ENCODE measurements at places on chromosomes 2 and 18.

GRCh38 chr2:7674606-7675005, 757.4 kb downstream of the RNF144A start:
- no peak for DNase-seq

DNA sequence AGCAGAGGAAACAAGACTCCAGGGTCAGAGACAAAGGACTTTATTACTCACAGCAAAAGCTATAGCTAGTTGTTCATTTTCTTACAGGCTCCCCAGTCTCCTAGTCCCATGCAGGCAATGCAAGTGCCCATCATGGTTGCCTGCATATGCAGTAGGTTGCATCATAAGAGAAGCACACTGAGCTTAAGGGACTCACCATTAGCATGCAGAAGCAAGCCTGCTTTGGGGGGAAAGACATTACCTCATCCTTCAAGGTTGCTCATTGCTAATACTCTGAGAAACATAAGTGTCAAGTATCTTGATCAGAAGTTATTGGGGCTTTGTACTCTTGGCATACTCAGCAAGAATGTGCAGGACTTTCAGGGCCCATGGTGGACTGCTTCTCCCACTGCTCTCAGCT, 114.6 kb upstream of the CCDC68 start:
- DNase-seq, result no peak

- no peak for DNase-seq
Observed at GRCh38 chr2:113175736-113176695, 2.2 kb downstream of the PSD4 start.

DNA sequence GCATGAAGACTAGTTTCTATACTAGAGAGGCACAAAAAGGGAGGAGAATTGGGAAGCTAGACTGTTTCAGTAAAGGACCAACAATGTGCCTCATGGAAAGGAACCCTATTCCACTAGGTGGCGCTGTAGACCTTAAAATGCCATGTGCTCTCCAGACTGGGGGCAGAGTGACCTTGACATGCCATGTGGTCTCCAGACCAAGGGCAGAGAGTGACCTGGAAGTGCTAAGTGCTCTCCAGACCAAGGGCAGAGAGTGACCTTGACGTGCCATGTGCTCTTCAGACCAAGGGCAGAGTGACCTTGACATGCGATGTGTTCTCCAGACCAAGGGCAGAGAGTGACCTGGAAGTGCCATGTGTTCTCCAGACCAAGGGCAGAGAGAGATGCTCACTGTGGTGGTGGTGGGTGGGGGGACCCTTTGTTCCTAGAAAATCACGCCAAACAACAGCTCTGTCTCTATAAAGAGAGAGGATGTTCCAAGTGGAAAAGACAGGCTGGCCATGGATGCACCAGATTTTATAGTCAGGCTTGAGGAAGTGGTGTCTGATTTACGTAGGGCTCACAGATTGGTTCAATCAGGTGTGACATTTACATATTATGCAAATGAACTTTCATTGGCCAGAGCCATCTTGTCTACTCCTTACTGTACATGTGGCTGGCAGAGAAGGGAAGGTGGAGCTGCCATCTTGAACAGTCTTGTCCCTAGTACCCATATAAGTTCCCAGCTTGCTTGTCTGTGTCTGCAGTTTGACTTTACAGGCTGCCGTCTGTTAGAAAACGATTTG, 344.0 kb upstream of the DDX18 start:
- DNase-seq, result no peak

- DNase-seq, result no peak
Observed at GRCh38 chr2:2662037-2662846, 331.2 kb upstream of the MYT1L start.

DNA sequence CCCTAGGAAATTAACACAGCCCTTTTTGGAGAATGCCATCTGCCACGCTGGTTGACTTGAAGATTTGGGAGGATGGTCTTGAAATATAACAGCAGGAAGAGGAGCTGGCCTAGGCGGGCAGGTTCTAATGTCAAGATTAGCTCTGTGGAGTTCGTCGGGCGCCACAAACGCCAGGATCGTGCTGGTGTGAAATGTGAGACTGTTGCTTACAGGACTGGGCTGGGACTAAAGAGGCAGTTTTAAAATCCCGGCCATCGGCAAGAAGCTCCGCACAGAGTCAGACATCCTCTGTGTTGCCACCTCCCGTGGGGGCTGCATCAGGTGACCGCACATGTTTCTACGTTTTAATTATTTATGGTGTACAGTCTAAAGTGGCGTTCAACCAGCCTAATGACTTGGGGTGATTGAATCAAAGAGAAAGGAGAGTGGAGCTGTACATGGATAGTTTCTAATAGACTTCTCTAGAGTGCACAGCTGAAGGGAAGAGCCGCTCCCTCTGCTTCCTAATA, 99.4 kb upstream of the BCL11A start:
- no peak for DNase-seq

DNA sequence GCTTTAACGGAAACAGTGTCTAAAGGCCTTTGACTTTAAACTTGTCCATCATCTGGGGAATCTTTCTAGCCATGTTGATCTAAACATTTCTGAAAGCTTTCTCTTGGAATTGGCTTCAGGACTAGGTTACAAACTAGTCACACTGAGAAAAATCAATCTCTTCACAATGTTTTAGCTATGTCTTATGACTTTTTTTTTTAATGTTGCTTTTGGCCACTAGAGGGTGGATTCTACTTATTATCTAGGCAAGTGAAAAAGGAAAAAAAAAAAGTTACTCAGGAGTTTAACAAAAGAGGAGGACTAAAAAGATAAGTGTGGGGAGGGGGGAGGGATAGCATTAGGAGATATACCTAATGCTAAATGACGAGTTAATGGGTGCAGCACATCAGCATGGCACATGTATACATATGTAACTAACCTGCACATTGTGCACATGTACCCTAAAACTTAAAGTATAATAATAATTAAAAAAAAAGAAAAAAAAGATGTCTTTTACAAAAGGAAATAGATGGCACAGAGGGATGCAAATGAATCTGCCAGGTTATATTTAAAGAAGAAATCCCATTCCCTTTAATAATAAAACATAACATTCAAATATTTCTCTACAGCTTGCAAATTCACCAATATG, 160.4 kb upstream of the PID1 start:
- DNase-seq, result no peak

GRCh38 chr2:206160125-206160806, 571 bp downstream of the EEF1B2 start:
- no peak for DNase-seq

DNA sequence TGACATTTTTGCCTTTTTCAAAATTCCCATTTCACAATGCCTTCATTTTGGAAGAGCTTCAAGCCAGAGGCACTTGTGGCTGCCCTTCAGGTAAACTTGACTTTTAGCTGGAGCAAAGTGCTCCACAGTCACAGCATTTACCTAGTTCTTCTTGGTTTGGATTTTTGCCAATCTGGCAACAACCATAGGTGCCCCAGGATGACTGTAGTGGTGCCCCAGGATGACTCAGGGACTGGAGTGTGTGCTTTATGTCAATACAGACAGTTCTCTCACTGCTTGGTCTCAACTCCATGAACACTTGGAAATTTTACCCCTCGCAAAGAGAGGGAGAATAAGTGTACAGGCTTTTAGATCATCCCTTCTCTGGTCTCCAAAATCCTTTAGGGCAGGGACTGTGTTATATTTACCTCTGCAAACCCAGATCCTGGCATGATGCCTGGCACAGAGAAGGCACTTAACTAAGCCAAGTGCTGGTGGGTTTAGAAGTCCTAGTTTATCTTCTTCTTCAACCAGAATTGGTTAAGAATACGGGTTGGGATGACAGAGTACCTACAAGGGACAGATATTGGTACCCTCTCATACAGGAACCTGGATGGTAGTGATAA, 15.3 kb upstream of the PTPN4 start:
- no peak for DNase-seq

- DNase-seq, result no peak
Observed at GRCh38 chr2:27737676-27738348, 33.7 kb upstream of the MRPL33 start.

GRCh38 chr2:37555457-37555856, 116.0 kb downstream of the CDC42EP3 start:
- DNase-seq, result no peak

GRCh38 chr2:172693037-172693436, 42.6 kb upstream of the RAPGEF4 start:
- no peak for DNase-seq

GRCh38 chr18:27114842-27115241, 70.3 kb downstream of the CHST9 start:
- DNase-seq, result no peak

GRCh38 chr2:1550658-1551316, 137.5 kb downstream of the TPO start:
- DNase-seq, result peak; percentile 36

DNA sequence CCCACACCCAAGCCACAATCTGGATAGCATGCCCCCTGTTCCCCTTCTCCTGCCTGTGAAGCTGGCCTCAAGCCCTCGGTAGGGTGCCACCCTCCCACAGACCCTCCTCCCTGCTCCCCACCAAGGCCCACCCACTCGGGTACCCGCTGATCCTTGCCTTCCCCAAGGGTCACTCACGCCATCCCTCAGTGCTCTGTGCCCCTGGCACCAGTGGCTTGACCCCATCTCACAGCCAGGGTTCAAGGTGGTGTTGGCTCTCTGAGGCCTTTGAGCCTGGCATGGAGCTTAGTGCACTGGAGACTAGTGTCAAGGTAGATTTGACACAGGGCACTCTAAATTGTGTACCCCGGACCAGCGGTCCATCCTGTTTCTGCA, 11.9 kb downstream of the ADRA2B start:
- DNase-seq, result no peak

GRCh38 chr18:78330766-78331165, 648.9 kb upstream of the SALL3 start:
- DNase-seq, result no peak

- DNase-seq, result no peak
Observed at GRCh38 chr2:43406651-43407279, 180.4 kb upstream of the ZFP36L2 start.

DNA sequence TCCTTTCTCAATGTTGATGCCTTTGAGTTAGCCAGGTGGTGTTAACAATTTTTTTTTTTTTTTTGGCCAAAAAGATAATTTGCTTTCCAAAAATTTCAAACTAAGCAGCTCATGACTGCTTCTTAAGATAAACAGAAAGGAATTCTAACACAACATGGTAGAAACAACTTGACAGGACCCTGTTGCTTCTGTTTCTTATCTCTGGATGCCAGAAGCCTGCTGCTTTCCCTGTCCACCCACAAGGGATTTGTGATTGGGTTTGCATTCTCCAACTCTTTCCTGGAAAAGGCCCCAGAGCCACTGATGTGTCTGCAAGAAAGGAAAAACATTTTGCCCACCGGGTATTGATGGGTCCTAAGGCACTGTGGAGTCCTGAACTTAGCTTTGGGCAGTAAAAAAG, 217.2 kb upstream of the PKDCC start:
- DNase-seq, result no peak
